ENCODE measurements at places on chromosomes 12 and 14.
A peak's percentile ranks its signal among the peaks of the same experiment; 100 is the strongest.

GRCh38 chr12:124813782-124814181 is 49.9 kb downstream of the SCARB1 start:
- no peak for DNase-seq

DNA sequence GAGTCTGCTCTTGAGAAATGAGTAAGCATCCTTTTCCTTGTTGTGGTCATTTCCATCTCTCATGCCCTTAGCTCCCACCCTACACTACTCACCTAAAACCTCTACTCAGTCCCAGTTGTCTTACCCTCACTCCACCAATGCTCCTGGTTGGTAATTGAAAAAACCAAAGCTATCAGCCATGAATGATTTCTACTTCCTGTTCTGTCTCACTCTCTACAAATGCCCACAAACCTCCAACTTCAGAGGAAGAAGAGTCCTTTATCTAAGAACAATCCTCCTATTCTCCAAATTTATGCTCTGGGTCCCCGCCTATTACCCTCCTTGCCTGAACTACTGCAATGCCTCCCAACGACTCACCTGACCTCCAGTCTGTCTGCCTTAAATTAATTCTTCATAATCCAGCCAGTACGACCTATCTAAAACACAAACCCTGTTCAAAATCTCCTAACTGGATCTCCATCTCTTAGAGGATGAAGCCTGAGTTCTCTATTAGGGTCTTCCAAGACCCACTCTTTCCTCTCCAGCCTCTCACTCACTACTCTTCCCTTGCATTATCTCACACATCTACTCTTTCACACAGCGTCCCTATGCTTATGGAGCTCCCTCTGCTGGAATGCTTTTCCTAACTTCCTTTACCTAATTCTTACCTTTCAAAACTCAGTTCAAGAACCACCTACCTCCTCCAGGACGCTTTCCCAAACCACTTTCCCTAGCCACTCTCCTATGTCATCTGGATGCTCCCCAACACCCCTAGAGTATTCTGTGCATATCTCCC is 2.2 kb downstream of the DHRS1 start:
- no peak for DNase-seq

DNA sequence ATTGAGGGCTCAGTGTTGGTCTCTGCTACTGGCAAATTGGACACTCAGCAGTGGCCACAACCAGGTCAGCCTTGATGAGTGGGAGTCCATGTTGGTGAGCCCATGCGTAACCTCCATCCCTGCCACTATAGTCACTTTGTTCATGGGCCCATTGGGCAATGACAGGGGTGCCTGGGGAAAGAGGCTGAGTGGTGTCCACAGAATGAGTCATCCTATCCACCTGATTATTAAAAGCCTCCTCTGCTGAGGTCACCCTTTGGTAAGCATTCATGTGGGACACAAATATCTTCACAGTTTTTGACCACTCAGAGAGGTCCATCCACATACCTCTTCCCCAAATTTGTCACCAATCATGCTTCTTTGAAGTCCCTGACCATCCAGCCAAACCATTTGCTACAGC is 50.0 kb downstream of the FIGNL2 start:
- DNase-seq: no peak

GRCh38 chr12:105736498-105736897 is 402.3 kb downstream of the NUAK1 start:
- DNase-seq: no peak

DNA sequence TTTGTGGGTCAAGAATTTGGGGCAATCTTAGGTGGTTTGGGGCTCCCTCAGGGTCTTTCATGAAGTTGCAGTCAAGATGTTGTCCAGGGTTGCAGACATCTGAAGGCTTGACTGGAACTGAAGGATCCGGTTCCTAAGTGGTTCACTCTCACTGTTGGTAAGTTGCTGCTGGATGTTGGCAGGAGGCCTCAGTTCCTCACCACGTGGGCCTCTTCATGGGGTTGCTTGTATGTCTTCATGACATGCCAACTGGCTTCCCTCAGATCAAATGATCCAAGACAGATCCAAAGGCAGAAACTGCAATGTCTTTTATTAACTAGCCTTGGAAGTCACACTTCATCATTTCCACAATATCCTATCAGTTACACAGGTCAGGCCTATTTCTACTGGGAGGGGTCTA is 49.2 kb downstream of the ARF6 start:
- no peak for DNase-seq

DNA sequence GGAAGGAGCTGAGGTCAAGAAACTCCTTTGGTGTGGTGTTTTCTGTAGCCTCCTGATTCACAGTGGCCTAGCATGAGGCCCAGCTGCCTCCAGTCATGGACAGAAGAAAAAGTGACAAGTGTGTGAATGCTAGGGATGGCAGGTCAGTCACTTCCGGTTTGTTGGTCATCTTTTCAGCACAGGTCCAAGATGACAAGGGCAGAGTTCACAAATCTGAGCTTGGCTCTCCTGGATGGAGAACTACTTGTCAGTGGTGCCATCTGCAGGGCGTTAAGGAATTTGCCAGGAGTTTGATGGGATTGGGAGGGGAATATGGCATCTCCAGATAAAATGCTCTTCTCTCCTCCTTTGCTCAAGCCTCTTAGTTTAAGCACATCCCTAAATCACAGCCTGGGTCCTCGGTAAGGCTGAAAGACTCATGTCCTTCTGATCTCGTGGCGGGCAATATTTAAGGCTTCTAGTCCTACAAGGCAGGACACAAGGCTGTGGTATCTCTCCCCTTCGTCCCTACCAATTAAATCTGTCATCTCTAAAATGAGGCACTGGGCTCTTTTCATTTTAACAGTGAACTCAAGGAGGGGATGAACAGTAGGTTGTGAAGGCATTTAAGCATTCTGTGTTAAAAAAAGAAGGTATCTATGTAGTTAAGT is 10.0 kb downstream of the TUBA1B start:
- peak; percentile 61 for DNase-seq

DNA sequence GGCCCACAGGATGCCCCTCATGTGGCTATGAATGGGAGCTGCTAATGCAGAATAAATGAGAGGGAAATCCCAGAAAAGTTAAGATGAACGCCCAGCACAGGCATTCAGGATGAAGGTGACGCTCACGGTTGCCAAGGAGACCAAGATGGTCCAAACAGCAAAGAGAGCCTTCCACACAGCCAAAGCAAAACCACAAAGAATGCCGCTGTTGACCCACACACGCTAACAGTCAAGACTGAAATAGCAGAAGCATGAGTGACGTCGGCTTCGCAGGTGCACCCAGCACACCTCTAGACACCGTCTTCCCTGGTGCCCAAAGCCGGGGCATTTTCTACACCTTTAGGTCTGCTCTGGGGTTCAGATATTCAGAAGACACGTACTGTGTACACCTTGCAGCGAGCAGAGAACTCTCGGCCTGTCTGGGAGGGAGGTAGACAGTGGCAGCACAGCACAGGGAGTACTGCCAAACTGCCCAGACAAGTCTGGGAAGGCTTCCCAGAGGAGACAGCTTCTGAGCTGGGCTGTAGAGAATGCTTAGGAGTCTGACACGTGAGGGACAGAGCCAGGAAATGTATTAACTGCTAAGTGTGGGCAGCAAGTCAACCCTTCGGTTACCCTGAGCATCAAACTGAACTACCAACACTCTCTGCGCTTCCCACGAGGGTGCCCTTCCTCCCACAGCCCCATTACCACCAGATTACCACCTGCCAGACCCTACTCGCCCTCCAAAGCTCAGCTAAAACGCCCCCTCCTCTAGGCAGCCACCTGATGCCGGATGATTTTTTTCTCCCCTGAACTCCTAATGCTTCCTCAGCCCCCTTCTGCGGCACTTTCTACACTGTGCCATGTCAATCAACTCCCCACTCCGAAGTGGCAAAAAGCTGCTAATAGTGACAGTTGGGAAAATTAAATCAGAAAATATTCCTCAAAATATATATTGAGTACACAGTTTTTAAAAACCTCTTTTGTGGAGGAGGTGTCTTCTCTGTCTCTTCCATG is 50.1 kb downstream of the CCDC88C start:
- DNase-seq: peak; percentile 81

GRCh38 chr14:103662029-103662428 is 33.0 kb downstream of the KLC1 start:
- DNase-seq: no peak

GRCh38 chr14:95769976-95770375 is 56.1 kb upstream of the TCL1A start:
- DNase-seq: no peak

DNA sequence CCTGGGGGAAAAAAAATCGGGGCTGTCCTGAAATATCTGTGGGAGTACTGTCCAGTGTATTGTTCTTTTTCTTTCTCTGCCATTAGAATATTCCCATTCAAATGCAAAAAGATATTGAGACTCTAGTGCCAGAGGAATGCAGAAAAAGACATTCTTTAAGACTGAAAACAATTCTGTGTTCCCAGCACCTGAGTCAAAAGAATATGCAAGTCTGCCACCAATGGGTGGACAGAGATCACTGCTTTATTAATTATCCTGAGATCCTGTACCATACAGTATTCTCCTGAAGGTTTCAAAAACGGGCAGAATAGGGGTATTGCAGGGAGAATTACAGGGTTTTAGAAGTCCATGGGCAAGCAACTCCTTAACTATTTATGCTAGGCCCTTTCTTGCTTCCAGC is 361.8 kb downstream of the C12orf50 start:
- DNase-seq: peak; percentile 67

DNA sequence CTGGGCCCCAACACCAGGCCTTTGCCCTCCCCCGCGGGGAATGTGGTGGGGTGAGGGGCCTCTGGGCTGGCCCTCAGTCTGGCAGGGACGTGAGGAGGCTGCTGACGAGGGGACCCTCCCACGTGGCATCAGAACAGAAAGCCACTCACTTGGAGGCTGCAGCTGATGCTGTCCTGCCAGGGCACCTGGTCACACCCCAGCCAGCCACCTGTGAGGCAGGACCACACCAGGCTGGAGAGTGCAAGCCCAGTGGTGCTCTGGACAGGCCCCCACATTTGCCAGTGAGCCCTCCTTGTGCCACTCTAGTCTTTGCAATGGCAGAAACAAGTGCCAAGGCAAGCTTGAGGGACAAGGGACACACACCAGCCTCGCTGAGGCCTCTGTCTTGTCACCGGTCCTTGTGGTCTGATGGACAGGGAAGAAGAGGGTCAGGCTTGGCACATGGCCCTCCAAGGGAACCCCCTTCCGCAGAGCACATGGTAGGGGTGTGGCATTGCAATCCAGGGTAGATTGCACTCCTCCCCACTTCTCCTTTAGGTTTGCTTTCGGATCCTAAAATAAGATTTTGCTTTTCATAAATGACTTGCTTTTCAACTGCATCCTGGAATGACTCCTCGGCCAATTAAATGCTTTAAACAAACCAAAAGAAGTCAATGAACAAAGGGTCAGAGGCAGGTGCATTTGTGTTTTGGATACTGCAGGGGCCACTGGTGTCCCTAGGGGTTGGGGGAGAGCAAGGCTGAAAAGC is 53.7 kb downstream of the CCDC88C start:
- no peak for DNase-seq

DNA sequence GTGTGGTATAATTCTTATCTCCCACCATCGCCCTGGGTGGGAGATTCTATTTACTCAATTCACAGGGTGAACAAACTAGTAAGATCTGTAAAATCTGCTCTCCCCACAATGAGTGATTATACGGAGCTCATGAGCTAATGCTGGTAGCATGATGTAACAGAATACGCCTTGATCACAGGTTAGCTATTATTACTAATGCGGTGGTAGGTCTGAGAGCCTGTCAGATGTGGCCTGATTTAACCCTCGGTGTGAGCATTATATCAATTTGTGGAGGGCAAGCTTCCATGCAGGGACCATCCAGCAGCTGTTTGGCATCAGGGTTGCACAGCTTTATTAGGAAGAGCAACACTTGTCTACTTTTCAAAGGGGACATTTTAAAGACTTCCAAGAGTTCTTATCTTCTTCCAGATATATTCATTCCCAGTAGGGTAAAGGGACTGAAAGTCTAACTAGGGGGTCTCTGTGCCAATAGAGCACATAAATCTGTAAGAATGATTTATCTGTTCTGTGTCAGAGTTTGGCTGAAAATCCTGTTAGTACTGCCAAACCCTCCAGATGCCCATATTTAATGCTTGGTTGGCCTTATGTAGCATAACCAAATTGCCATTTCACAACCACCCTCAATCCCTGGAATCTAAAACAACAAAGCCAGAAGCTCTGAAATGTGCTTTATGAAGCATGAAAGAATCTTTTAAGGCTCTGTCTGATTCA is 18.7 kb downstream of the TSHR start:
- DNase-seq: peak; percentile 31

- no peak for DNase-seq
Measured at GRCh38 chr14:100652744-100653143, 65.5 kb upstream of the BEGAIN start.

DNA sequence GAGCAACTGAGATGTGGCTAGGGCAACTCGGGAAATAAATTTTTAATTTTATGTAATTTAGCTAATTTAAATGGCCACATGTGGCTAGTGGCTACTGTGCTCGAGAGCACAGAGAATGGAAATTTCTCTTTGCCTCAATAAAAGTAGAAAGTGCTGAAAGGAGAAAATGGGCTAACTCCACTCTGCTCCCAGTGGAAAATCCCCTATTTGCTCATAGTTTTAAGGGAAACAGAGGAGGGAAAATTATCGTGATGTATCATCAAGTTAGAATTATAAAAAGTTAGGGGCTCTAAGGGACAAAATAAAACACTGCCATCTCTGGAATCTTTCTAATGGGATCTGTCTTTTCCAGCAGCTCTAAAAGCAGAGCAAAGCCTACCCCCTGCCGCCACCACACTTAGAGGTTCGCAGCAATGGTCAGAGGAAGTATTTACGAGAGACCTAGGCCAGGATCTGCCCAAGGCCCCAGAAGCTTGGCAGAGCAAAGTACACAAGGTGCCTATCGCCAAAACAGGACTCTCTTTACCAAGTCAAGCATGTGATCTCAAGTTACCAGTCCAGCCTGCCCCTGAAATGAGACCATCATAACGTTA is 220.7 kb downstream of the PPM1H start:
- DNase-seq: no peak

GRCh38 chr12:46556105-46556559 is 183.6 kb upstream of the SLC38A2 start:
- peak; percentile 98 for DNase-seq

GRCh38 chr12:49335955-49336644 is 888 bp downstream of the C1QL4 start:
- no peak for DNase-seq

DNA sequence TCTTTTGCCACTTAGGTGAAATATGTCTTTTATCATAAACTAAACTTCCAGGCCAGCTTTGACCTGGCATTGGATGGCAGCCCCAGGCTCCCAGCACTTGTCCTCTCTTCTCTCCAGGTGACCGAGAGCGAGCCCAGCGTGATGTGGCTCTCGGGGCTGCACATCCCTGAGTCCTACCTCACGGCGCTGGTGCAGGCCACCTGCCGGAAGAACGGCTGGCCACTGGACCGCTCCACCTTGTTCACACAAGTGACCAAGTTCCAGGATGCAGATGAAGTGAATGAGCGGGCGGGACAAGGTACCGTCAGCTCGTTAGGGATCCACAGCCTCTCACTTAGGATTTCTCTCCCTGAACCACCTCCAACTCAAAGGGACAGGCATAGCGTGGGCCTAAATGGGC is 39.4 kb downstream of the CCDC92 start:
- no peak for DNase-seq

GRCh38 chr12:105799103-105799502 is 339.7 kb downstream of the NUAK1 start:
- no peak for DNase-seq

All from iris pigment epithelial cell (primary cell).